ENCODE measurements at places on chromosomes 3 and 15.

GRCh38 chr15:69608661-69609060 is 156.0 kb downstream of the RPLP1 start:
- DNase-seq: no peak

GRCh38 chr3:190281308-190282051 is 40.8 kb downstream of the CLDN1 start:
- no peak for DNase-seq

DNA sequence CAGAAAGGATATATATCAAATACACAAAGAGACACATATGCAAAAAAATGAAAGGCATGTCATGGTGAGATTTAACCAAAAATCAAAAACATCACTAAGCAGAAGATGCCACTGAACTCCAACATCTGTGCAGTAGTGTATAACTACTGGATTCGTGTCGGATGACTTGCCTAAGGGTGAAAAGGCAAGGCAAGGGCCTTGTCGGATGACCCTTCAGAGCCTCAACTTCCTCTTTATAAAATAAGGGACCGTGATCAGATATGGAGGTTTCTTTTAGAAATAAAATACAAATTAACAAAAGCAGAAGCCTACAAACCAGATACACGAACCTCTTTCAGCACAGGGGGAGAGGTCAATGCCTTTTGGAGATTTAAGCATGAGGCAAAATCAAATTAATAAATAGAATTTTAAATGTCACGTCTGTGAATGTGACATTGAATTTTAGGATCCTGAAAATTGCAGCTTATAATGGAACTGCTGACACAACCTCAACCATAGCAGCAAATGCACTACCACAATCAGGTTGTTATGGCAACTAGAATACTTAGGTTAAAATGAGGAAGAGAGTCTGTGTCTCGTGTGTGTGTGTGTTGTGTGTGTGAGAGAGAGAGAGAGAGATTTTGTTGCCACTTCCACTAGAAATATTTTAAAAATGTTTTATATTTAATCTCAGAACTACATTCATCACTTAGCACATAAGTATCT is 8.3 kb upstream of the CHRM5 start:
- no peak for DNase-seq

- no peak for DNase-seq
These were observed 61.8 kb upstream of the PRR20G start for GRCh38 chr3:127349501-127350171.

- no peak for DNase-seq
These were observed 94.0 kb upstream of the VGLL4 start for GRCh38 chr3:11737742-11738141.

DNA sequence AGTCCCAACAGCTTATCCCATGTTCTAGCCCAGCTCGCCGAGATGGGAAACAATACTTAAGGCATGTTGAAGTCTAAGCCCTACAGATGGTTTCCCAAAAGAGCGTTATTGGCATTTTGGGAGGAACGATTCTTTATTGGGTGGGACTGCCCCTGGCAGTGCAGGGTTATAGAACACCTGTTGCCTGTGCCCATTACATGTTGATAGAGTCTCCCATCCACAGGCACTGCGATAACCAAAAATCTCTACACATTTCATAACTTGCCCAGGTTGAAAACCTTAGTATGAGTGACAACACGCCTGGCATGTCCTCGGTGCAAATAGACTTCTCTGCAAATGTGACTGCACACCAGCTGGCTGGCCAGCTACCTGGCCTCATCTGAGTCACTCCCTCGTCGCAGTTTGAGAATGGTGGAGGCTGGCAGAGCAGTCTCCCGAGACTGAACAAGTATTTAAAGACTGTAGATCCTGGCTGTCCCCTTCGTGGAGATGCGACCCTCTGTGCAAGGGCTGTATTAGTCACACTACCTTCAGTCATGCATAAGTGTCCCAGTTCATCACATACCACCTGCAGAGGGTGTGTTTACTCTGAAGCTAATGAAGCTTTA is 18.7 kb downstream of the ZNF80 start:
- DNase-seq: no peak

GRCh38 chr3:34015204-34016142 is 217.0 kb downstream of the PDCD6IP start:
- no peak for DNase-seq

- no peak for DNase-seq
These were observed 8.1 kb upstream of the PRSS50 start for GRCh38 chr3:46725621-46726314.

DNA sequence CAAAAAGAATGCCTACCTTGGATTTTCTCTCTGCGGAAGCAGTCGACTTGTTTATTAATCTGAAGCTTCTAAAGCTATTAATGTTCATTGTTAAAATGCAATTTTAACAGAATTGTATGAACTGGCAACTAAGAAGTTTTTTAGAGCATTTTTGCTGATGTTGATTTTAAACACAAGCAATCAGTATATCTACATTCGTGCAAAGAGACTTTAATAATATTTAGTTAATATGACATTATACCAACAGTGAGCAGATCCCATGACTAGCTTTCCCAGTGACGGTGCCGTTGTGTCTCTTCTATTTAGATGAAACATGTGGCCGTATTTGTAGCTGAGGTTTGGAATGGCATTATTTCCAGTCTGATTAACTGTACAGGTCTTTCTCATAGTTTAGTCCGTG is 88.0 kb downstream of the PEX5L start:
- DNase-seq: no peak

GRCh38 chr3:31248563-31248992 is 284.1 kb upstream of the STT3B start:
- DNase-seq: no peak

- DNase-seq: no peak
These were observed 218.3 kb downstream of the NTRK3 start for GRCh38 chr15:88038261-88038660.

GRCh38 chr3:43259626-43260025 is 26.7 kb upstream of the SNRK start:
- no peak for DNase-seq

DNA sequence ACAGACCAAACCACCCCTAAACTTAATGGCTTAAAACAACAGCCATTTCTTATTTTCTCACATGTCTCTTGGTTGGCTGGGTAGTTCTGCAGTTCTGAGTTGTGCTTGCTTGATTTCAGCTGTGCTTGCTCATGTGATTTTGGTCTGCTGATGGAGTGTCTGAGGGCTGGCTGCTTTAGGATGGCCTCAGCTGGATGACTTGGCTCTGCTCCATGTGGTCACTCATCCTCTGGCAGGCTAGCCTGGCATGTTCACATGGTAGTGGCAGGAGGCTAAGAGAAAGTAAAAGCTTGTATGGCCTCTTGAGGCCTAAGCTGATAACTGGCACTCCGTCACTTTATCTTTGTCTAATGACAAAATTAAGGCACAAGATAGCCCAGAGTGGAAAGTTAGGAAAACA is 4.1 kb downstream of the SV2B start:
- DNase-seq: no peak

GRCh38 chr3:45599424-45599886 is 4.9 kb downstream of the LIMD1 start:
- no peak for DNase-seq

Data from stimulated activated CD8-positive, alpha-beta memory T cell treated with anti-CD3 and anti-CD28 coated beads, Interleukin-4, amount 100 ng/mL, for 1 hour (primary cell).